ENCODE measurements at places on chromosomes 12 and 14.

GRCh38 chr12:129269756-129270495, 416.6 kb downstream of the GLT1D1 start:
- no peak for DNase-seq

DNA sequence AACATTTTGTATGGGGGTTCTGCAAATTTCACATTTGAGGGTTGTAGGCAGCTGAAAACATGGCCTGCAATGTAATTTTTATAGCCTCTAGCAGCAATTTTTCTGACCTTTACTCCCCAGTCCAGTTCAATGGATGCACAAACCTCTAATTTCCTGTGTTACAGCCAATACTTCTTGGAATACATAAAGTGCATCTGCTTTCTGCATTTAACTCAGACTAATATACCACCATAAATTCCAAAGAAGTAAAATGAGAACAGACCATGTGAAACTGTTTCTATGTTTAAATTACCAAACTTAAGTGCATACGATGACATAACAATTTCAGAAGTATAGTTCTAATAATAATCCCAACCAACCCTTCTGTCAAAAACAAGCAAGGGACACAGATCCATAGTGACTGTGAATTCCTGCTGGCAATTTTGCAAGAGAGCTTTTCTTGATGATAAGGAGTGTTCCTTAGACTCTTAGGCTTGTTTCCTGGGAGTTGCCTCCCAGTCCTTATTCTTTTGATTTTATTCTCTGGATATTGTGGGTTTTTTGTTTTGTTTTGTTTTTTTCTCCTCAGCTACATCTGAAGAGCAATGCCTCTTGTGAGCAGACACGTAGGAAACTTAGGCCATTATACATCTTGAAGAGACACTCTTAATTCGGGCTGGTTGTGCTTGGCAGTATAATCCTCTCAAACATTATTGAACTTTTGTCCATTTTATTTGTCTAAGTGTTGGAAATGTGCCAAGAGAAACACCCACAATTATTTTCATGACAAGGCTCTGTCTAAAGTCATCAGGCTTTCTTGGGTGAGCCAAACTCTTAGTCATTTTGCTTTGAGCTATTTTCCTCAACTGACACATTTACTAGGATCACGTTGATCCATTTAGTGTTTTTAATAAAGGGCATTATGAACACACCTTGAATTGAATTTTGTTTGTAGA, 51.3 kb upstream of the RERGL start:
- peak; percentile 18 for DNase-seq

GRCh38 chr12:56425940-56426438, 23.2 kb downstream of the TIMELESS start:
- no peak for DNase-seq

DNA sequence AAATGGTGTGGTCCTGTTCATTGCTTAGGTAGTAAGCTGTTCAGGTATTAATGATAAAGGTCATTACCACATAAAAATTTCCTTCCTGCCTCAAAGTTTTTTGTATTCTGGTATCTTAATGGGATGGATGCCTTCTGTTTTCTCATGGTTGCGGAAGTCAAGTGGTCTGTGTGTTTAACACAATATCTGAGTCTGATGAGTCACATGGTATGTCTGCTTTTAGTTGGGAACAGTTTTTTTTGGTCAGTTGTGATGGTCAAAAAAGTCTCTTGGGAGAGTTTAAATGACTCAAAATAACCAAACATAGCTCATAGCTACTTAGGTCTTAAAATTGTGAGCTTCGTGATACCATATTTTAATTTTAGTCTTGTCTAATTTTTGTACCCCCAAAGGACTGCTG, 40.7 kb downstream of the STK38L start:
- peak; percentile 19 for DNase-seq

- DNase-seq = peak; percentile 5
These were observed 90.6 kb upstream of the PWP1 start for GRCh38 chr12:107594995-107595394.

GRCh38 chr12:54723379-54724256, 75.5 kb upstream of the DCD start:
- DNase-seq = no peak

DNA sequence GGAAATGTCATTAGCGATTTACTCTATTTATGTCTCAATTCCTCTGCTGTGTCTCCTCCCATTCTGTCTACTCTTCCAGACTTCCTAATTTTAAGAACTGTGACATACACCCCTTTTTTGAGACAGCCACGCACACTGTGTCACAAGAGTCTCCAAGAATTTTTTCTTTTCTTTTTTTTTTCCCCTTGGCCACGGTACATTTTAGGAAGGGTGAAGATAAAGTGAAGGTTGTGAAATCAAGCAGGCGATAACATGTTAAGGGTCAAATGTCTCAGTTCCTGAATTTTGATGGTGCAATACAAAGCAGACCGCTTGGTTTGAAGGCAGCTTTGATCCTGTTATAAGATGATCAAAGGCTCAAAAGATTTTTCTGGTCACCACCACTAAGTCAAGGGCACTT, 4.3 kb downstream of the OLR1 start:
- DNase-seq = no peak

DNA sequence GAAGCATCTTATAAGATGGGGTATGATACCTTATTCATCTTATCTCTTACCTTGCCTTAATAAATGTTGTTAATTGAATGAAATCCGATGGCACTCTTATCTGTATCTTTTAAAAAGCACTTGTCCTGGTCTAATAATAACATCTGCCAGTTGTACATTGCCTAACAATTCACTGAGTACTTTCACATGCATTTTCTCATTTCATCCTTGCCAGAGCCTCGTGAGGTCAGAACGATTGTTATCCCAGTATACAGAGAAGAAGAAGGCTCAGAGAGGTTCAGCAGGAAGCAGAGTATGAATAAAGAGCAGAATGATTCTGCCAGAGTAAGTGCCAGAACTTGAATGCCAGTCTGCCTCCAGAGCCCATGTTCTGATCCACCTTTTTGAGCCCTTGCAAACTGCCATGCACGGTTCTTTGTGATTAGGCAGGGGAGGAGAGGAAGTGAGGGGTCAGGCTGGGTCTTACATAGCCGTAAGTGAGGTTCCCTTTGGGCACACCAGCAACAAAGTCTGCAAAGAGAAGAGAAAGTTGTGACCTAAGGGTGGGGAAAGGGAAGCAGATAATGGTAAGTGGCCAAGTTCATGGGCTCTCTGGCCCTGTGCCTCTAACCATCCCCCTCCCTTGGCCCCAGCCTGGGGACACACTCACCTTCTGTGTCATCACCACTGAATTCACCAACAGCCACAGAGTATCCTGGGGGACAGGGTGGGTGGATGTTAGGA, 11.7 kb downstream of the ITGA5 start:
- DNase-seq = no peak

DNA sequence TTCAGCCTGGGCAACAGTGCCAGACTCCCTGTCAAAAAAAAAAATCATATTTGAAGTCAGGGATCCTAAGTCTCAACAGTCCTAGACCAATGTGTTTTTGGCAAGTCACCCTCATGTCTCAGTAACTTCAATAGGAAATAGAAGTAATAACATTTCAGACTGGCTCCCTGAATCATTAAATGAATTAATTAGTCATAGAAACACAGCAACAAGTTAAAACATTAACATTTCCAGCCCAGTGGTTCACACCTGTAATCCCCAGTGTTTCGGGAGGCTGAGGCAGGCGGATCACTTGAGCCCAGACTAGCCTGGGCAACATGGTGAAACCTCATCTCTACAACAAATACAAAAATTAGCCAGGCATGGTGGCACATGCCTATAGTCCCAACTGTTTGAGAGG, 125.2 kb downstream of the GTF2A1 start:
- DNase-seq = no peak

- DNase-seq = no peak
These were observed 11.5 kb downstream of the SLC38A2 start for GRCh38 chr12:46360908-46361666.

DNA sequence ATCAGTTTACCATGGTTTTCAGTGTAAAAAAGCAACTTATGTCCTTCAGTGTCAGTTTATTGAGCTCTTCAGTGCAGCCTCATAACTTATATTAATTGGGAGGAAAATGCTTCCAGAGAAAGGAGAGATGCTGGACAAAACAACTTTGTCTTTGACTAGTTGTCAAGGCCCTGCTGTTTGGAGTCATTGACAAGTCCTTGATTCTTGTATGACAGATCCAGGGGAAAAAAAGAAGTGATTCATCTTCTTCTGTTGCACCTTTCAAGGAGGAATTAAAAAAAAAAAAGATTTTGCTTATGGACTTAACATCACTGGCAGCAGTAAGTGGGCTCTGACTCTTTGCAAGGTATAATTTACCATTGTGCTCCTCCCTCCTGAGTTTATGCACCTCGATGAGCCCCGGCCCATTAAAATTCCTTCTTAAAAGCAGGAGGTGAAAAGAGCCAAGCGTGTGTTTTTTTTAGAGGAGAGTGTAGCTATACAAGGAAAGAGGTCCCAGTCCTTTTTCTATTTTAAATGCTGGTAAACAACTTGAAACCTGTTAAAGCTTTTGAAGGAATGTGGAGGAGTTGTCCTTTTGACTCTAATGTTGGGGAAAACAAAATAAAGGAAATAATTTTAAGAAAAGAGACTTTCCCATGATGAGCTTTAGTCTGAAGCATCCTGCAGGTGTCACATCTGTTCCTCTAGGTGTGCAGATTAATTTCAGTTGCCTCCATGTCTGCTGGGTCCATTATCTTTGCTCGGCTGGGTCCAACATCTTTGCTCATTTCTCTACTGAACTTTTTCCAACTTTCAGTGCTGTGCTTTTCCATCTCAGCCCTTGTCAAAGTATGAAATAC, 431.6 kb downstream of the RAD51B start:
- DNase-seq = no peak

- DNase-seq = no peak
These were observed 830.1 kb upstream of the MGAT4C start for GRCh38 chr12:87086118-87086891.

- DNase-seq = peak; percentile 31
These were observed 57.2 kb upstream of the RIN3 start for GRCh38 chr14:92456215-92457015.

DNA sequence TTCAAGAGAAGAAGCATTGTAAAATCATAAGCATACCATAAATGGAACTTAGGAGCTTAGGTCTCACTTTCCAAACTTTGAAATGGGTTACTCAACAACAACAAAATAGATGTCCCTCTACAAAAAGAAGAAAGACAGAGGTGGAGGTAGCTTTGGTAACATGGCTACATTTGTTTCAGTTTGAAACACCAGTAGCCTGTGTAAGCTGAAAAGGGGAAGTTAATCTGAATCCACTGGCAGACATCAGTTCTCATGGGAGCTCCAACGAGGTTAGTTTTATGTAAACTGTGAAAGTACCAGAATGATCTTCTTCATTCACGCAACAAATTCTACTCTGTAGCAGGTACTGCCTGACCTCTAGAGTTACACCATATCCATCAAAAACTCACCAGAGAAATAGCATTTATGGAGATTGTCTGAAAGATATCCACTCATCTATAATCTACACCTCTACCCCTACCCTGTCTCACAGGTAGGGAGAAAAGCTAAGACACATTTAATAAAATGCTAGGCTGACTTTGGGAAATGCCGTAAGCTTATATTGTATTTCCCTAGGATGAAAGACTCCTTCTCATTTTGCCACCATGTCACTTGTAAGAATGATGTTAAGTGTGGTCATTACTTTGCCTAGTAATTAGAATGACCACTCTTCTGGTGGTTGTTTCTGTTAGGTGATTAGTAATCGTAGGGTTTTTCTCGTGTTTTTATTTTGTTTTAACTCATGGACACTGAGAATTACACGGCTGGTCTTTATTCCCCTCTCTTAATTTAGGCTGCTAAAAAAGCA, 224.1 kb downstream of the ASCL1 start:
- no peak for DNase-seq

DNA sequence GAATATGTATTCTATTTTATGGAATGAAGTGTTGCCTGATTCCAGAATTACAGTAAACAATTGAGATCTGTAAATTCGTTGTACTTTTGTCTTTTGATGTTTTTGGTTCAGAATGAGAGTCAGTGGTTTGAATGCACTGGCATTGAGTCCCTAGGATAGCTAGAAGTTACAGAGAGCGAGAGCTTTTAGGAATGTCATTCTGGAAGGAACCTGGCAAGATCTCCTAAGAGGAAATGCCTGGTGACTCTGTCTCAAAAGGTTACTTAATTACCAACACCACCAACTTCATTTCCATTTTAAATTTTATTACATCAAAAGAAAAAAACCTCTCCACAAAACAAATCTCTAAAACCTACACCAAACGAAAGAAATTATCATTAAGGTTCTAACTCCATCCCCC, 6.0 kb upstream of the CEBPE start:
- DNase-seq = no peak

- DNase-seq = peak; percentile 90
These were observed 221.5 kb upstream of the HMGA2 start for GRCh38 chr12:65602610-65603295.

- no peak for DNase-seq
These were observed 22.9 kb downstream of the NIN start for GRCh38 chr14:50808053-50808452.

DNA sequence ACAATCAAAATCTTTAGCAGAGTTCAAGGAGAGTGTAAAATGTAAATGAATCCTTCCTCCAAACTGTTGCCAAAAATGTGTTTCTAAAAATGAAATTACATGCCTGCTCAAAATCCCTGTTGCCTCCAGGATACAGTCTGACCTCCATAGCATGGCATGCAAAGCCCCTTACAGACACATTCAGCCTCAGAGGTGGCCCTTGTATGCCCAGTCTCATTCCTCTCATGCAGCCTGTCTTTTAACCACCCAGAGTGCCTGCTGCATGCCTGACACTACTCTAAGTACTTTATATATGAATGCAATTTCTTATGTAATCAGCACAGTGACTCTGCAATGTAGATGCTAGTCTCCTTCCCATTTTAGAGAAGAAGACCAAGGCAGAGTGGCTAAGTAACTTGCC, 24.4 kb upstream of the PTPRQ start:
- no peak for DNase-seq

DNA sequence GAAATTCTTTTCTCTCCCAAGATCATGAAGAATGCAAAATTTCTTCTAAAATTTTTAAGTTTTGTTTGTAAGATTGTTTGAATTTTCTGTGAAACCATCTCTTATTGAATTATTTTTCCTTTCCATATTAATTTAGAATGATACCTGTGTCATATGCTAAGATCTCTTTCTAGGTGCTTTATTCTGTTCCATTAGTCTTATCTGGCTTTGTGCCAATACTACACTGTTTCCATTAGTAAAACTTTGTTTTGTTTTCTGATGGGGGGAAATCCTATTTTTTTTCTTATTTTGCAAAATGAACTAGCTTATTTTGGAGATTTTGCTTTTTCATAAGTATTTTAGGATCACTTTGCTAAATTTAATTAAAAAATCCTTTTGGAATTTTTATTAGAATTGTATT, 193.9 kb downstream of the FUT8 start:
- DNase-seq = no peak

DNA sequence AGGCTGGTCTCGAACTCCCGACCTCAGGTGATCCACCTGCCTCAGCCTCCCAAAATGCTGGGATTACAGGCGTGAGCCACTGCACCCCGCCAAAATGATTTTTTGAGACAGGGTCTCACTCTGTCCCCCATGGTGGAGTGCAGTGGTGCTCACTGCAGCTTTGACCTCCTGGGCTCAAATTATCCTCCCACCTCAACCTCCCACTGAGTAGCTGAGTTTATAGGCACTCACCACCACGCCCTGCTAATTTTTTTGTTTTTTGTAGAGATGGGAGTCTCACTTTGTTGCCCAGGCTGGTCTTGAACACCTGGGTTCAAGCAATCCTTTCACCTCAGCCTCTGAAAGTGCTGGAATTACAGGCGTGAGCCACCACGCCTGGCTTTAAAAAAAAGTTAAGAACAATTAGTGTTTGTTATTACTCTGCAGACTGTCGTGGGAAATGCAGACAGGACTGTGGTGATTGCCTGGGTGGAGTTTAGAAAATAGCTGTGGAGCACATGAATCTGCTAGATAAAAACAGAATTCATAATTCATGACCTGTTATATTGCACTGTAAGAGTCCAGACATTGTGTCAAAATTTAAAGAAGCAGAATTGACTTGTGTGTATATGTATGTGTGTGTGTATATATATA, 9.2 kb upstream of the COX6A1 start:
- DNase-seq = no peak
